ENCODE measurements at places on chromosomes 11 and 22. TPM values are rescaled to one million over a fixed set of nuclear protein-coding genes. Genes with fewer than 3 reads are reported as not detected.

Gene HIPK3
- total RNA-seq: 107 TPM

Gene MRGPRX3
- under 0.01 TPM for total RNA-seq

Gene IGSF9B
- total RNA-seq: not detected

Gene GAL
- total RNA-seq: 0.20 TPM

Gene CDCA5
- total RNA-seq: 3.9 TPM

Gene SLC29A2
- 0.79 TPM for total RNA-seq

Gene PES1
- total RNA-seq: 61.1 TPM

Gene ATM
- 65.7 TPM for total RNA-seq

Gene HEPHL1
- total RNA-seq: not detected

Gene MAP6
- total RNA-seq: 0.20 TPM

Gene TSPAN32
- total RNA-seq: not detected

Gene ATG2A
- total RNA-seq: 12.1 TPM

Gene RTN4R
- 0.65 TPM for total RNA-seq

Gene BIRC3
- 1.5 TPM for total RNA-seq

Gene ALG8
- total RNA-seq: 30.6 TPM

Gene PLEKHB1
- total RNA-seq: 0.22 TPM

Gene BLID
- 0.22 TPM for total RNA-seq

Gene TSSK2
- total RNA-seq: not detected

Gene SLC37A2
- 0.20 TPM for total RNA-seq

Gene ARFGAP3
- 45.8 TPM for total RNA-seq

Gene RRM1
- 27.8 TPM for total RNA-seq

Gene LUZP2
- total RNA-seq: not detected

Gene ACAD8
- 14.4 TPM for total RNA-seq

Gene GTF2H1
- 45.8 TPM for total RNA-seq

Gene POTEH
- under 0.01 TPM for total RNA-seq

Gene SMTNL1
- not detected for total RNA-seq

Gene ENDOD1
- total RNA-seq: 43.2 TPM

Gene SYT8
- total RNA-seq: not detected

Gene C11orf91
- not detected for total RNA-seq

Gene CNIH2
- total RNA-seq: not detected

Gene SLC6A5
- total RNA-seq: not detected

Gene C11orf97
- not detected for total RNA-seq

Gene C11orf86
- total RNA-seq: not detected

Gene TMEM86A
- total RNA-seq: 6.3 TPM

Gene LBHD1
- total RNA-seq: 1.6 TPM

Gene RRP7A
- 24.4 TPM for total RNA-seq

Gene TLCD5
- total RNA-seq: 6.3 TPM

Gene THY1
- total RNA-seq: 0.20 TPM

Gene PIM3
- total RNA-seq: 396 TPM

Gene DKK3
- 219 TPM for total RNA-seq

Gene OR10D3
- not detected for total RNA-seq

Gene DNAJB7
- not detected for total RNA-seq

Gene RIC3
- total RNA-seq: not detected

Gene ZBTB16
- total RNA-seq: 22.0 TPM

Gene OMP
- not detected for total RNA-seq

Gene DCHS1
- 46.2 TPM for total RNA-seq

Gene ADAMTS15
- 2.6 TPM for total RNA-seq

Gene TOMM22
- 68.2 TPM for total RNA-seq

Gene CREB3L1
- 0.20 TPM for total RNA-seq

Gene HTR3B
- total RNA-seq: not detected

Gene TRIM48
- not detected for total RNA-seq

Gene UPK3A
- not detected for total RNA-seq

Gene TIMP3
- 96.5 TPM for total RNA-seq

Gene GGTLC2
- not detected for total RNA-seq

Gene IFTAP
- total RNA-seq: 19.8 TPM

Gene CKAP5
- 42.5 TPM for total RNA-seq
